ENCODE measurements at places on chromosomes 4 and X.

- no peak for DNase-seq
Measured at GRCh38 chrX:130801901-130802300, 101.1 kb downstream of the ENOX2 start.

DNA sequence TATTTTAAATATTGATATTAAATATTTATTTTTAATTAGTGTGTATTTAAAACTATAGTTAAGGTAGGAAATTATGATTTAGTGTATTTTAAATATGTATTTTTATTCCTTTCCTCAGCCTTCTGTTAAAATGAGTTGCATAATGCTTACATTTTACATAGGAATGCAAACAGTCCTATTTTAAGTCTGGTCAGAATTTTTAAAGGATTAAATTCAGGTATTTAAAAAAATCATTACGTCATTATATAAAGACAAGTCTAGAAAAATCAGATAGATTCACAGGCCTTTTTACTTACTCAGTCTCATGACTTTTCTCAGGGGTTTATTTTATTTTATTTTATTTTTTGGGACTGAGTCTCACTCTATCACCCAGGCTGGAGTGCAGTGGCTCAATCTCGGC is 50.4 kb upstream of the RPA4 start:
- no peak for DNase-seq

GRCh38 chr4:4408576-4409335 is 21.9 kb downstream of the NSG1 start:
- DNase-seq, result no peak

DNA sequence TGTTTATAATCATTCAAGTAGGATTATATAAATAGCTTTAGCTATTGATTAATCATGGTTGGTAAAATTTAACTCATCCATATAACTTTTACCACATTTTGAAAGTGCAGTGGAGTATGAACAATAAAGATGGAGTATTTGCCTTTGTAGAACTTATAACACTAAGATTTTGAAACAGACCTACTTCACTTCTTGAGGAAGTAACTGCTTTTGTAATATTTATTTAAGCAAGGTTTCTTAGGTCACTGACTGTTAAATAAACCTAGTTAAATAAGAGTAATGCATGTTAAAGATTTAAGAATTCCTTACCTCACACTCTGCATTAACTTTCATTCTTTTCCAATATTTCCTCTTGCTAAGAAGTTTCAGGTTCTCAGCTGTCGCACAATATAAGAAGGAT is 242.5 kb downstream of the CFAP299 start:
- no peak for DNase-seq

DNA sequence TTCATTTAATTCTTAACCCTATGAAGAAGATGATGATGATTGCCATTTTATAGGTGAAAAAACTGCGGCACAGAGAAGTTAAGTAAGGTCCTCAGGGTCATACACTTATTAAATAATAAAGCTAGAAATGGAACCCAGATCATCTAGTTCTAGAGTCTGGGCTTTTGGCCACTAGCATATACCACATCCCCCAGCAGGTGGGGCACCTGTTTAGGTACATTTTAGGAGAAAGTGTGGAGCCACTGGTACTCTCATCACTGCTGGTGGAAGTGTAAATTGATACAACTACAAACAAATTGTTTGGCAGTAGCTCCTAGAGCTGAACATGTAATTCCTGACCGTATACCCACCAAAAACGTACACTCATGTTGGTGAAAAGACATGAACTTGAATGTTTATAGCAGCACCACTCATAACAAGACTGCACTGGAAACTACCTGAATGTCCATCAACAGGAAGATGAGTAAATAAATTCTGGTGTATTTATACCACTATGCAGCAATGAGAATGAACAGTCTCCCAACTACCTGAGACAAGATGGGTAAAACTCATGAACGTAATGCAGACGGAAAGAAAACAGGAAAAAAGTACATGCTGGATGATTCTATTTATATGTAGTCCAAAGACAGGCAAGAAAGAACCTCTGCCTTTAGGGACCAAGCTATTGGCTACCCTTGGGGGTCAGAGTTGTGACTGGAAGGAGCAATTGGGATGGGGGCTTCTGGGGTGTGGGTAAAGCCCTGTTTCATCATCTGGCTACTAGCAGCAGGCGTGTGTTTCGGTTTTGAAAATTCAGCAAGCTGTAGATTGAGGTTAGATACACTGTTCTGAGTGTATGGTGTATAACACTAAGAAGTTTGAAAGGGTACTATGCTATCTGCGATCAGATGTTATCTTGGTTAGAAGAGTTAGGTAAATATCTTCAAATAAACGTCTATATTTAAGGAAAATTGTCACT is 72.3 kb upstream of the ADGRG2 start:
- DNase-seq, result no peak

- no peak for DNase-seq
Measured at GRCh38 chr4:88792268-88792781, 94.7 kb upstream of the NAP1L5 start.

GRCh38 chrX:76127341-76127740 is 45.5 kb upstream of the PBDC1 start:
- no peak for DNase-seq

- DNase-seq, result no peak
Measured at GRCh38 chrX:41604766-41605543, 83.8 kb upstream of the GPR34 start.

DNA sequence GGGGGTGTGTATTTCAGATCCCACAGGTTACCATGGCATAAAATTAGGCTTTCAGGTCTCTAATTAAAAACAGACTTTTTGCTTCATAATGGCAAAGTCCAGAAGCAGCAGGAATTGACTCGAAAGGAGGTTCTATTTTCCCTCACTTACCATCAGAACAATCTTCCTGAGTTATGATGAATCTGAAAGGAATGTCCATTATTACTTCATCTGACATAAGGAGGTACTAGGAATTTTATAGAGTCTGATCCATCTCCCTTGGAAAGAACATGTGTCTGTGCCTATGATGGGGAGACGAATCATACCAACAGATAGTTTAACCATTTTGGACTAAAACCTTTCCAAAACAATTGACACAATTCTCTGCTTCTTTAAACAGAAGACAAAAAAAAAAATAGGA is 206.3 kb upstream of the FGF13 start:
- no peak for DNase-seq

DNA sequence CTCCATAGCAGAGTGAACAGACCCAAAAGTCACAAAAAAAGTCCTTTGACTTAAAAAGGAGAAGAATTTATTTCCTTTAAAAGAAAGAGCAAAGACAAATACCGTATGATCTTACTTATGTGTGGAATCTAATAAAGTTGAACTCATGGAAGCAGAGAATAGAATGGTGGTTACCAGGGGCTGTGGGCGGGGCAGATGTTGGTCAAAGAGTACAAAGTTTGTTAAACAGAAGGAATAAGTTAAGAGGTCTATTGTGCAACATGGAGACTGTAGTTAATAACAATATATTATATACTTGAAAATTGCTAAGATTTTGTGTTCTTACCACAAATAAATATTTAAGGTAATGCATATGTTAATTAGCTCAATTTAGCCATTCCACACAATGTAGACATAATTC is 173.3 kb upstream of the S100G start:
- no peak for DNase-seq

DNA sequence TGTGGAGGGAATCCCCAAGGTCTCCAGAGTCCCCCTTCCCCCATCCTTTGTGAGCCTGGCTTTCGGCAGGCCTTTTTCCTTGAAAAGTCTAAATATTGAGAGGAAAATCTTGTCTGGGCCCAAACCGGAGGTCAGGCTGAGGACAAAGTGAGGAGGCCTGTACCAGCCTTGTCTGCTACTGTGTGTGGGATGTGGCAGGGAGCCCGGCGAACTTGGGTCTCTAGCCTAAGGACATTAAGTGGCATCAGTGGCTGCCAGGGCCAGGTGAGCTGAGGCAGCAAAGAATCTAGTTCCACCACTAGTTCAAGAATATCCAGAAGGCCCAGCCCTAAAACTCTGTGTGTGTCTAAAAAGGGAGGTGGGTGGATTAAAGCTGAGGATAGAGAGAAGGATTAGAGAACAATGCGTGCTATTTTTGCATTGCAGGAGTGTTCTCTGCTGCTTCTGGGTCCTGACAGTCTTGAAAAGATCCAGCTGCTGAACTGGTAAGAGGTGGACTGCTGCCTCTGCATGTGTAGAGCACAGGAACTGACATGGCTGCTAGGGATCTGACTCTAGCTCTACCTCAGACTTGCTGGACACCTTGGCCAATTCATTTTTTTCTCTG is 1.2 kb upstream of the AMER1 start:
- DNase-seq, result no peak

DNA sequence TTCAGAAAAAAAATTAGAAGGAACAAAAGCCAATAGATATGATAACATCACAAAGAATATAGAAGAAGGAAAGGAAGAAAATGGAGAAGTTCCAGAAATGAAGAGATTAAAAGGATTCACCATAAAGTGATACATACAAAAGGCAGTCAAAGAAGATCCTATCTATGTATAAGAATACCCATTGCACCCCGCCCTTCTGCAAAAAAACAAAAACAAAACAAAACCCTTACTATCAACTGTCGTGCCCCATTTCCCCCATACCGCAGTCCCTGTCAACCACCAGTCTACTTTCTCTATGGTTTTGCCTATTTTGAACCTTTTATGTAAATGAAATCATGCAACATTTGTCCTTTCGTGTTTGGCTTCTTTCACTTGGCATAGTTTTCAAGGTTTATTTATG is 385.6 kb downstream of the PRDM5 start:
- no peak for DNase-seq

DNA sequence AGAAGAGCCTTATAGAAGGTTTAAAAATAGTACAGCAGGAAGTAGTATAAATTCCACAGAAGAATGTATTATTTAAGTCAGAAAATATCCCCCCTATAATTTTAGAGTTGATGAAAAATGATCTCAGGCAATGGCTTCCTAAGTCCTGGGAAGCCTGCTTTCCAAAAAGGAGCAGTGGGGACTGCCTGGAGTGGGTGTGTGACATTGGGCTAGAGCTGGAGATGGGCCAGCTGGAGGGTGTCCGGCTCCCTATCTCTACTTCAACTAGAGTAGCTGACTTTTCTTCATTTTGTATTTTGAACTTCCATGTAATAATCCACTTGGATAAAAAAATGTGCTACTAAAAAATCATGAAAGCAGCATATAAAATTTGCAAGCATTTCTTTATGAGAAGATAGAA is 253.9 kb downstream of the ANK2 start:
- no peak for DNase-seq

GRCh38 chr4:149140841-149141240 is 674.8 kb downstream of the IQCM start:
- no peak for DNase-seq

GRCh38 chr4:15395311-15395710 is 32.5 kb upstream of the C1QTNF7 start:
- no peak for DNase-seq

DNA sequence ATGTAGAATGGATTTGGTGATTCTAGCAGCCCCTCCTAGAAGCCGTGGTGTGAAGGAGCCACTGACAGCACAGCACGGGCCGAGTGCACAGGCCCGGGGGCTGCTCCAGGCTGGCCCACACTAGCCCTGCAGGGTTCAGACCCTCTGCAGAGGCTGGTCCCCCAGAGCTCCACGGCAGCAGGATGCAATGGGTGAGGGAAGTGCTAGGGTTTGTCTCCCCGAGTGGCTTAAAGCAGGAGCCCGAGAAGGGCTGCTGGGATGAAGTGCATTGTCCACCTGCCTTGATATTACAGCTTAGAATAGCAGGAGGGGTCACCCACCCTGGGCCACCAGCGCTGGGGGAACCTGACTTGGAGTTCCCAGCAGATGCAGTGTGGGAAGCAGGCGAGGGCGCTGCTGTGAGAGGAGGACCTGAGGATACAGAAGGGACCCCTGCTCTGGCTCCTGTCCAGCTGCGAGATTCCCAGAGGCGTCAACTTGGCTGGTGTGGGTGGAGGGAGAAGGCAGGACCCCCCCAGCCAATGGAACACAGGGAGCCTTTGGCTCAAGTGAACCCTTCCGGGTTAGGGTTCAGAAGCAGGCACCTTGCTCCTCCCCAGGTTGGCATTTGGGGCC is 30.0 kb downstream of the WDR1 start:
- DNase-seq, result no peak

DNA sequence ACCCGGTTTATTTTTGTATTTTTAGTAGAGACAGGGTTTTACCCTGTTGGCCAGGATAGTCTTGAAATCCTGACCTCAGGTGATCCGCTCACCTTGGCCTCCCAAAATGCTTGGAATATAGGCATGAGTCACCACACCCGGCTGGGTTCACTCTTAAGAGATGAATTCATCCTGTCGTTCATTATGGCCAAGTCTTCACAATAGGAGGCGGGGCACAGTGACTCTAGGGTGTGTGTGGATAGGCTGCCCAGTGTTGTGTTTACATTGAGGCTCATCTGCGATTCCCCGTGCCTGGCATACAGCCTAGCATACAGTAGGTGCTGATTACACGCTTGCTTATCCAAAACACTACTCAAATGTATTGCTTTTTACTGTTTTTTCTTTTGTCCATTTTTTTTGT is 41.3 kb upstream of the IGFBP7 start:
- no peak for DNase-seq

DNA sequence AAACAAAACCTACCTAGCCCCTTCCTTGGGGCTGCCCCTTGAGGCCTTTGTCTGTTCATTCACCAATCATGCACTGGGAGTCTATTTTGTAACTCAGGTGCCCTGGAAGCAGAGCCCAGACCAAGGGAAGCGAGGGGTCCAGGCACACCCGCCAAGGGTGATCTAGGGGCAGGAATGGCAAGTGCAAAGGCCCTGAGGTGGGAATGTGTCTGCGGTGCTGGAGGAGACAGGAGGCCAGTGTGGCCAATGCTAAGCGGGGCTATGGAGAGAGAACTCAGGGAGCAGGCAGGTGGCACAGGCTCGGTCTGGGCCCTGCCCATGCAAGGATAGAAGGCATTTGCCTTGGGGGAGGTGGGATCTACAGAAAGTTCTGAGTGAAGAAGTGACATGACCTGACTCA is 3.5 kb upstream of the SH3BP2 start:
- DNase-seq, result no peak

GRCh38 chr4:100289946-100290345 is 99.7 kb upstream of the DDIT4L start:
- DNase-seq, result no peak

DNA sequence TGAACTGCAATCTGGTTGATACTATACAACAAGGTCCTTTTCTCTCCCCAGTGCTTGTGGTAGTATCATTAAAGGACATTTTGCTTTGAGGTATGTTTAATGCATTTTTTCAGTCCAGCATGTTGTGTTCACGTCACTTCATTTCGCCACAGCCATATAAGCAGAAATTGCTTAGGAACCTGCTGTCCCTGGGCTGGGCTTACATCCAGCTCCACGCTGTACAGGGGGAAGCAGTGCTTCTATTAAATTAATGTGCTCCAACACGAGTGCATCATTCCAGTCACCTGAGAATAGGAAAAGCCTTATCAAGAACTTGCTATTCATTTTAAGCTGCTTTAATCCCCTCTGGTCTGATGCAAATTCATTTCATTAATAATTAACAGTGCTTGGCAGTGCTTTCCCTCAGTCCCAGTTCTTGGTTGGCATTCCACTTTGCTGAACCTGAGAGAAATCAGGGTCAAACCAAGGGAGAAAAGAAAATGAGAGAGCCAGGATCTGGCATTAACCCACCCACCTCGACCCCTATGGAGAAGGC is 47.4 kb upstream of the PTCHD1 start:
- peak; percentile 8 for DNase-seq

GRCh38 chrX:41449615-41450014 is 2.5 kb downstream of the NYX start:
- no peak for DNase-seq

GRCh38 chrX:13597874-13598273 is 28.5 kb downstream of the EGFL6 start:
- DNase-seq, result no peak

GRCh38 chr4:77052352-77052751 is 23.4 kb downstream of the CCNI start:
- DNase-seq, result no peak

Data from cerebellar nuclear complex (tissue), 1 donor.